ENCODE measurements at places on chromosomes 2 and 18.

DNA sequence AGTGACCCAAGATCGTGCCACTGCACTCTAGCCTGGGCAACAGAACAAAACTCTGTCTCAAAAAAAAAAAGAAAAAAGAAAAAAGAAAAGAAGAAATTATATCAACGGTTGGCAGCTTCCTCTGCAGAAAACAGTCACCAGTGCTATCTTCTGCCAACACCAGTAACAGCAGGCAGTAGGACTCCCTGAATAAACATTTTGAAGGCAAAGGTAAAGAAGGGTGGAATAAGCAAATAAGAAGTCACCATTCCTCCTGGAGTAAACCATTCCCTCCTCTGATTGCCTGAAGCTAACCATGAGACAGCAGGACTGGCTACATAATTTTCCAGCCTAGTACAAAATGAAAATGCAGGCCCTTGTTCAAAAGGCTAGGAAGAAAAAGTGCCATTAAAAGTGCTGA is 9.0 kb upstream of the RNF103 start:
- no peak for DNase-seq

DNA sequence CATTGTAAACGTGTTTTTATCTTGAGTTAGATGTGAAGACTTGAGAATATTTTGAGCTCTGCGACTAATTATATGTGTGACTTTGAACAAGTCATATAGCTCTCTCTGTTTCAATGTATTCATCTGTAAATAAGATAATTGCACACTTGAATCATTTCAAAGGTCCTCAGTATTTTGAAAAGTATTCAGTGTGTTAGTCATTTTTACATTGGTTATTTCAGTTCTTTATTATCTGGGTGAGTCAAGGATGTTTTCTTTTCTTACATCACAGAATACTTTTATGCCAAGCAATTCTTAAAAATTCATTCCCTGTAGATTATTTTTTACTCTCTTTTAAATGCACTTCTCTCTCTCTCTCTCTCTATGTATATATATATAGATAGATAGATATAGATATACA is 1098.0 kb upstream of the ZEB2 start:
- no peak for DNase-seq

GRCh38 chr2:235669983-235670962 is 176.4 kb downstream of the AGAP1 start:
- DNase-seq = no peak

GRCh38 chr2:101464841-101465240 is 10.1 kb downstream of the RFX8 start:
- no peak for DNase-seq

DNA sequence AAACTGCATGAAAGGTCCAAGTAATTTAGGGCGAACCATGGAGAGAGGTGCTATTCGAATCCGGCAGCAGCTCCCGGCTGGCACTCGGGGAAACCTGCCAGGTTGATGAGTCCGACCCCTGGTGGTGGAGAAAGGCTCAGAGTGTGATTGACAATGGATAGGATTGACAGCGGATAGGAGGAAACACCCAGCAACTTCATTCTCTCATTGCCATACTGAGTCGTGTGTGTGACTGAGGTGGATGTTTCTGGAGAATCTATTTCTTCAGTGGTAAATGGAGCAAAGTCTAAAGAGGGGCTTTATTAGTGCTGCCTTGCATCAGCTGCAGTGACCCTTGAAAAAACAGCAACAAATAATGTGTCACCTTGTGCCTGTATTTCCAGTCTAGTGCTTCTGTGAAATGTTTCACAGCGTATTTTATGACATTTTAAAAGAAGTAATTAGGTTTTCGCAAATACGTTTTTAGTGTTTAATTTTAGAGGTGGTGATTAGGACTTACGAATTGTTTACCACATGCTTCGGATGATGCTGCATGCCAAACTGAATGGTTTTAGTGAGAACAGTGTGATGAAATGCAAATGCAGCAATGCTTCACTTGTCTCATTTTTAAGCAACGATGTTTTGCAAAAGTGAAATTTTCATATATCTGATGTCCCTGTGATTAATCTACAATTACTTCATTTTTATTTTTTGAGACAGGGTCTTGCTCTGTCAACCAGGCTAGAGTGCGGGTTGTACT is 102.0 kb downstream of the DCDC2C start:
- DNase-seq = no peak

DNA sequence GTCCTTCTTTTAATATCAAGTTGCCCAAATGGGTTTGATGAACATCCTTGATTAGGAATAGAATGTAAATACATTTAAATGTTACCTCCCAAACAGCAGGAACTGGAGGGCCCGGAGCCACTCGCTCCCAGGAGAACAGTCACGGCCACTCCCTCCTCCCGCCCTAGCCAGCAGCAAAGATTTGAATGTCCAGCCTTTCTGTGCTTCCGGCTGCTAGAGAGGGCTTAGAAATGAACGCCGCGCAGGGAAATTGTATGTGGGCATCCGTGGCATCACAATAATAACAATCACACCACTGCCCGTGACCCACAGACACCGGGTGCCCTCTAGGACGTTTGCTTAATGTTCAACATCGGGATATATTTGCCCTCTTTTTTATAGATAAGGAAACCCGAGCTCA is 164.9 kb upstream of the SALL3 start:
- DNase-seq = no peak

GRCh38 chr2:66555091-66555490 is 120.2 kb downstream of the MEIS1 start:
- no peak for DNase-seq

DNA sequence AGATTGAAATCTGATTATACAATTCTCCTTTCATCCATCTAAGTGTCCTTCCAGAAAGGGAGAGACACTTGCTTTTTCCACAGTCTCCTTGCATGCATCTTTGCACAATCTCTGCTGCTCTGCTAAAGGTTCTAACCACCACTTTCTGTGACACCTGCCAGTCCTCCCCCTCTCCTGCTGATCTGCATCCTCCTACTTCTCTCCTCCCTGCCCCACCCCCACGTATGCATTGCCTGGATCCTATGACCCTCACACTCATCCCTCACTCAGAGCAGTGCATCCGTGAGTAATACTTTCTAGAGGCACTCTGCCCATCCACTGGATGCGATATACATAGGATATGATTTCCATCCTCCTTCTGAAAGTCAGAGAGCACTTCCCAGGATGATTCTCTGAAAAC is 27.7 kb upstream of the TRAPPC8 start:
- no peak for DNase-seq

DNA sequence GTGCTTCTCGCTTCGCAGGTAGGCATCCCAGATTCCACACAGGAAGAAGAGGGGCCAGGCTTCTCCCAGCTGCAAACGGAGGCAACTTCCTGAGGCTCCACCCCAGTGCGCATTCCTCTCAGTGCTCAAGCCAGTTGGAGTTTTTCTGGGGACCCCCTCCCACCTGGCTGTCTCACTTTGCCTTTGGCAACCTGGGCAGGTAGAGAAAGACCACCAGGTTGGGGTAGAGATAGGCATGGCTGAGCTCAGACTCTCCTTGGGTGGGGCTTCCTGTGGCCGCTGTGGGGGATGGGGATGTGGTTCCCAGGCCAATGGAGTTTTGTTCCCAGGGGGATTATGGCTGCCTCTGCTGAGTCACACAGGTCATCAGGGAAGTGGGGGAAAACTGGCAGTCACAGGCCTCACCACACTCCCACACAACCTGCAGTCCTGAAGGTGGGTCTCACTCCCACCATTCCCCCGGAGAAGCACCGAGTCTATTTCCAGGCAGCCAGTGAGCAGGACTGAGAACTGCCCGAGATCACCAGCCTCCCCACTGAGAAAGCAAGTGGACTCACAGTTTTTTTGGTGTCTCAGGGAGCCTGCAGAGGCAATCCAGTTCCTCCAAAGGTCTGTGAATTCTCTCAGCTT is 38.1 kb downstream of the SLC39A10 start:
- no peak for DNase-seq

DNA sequence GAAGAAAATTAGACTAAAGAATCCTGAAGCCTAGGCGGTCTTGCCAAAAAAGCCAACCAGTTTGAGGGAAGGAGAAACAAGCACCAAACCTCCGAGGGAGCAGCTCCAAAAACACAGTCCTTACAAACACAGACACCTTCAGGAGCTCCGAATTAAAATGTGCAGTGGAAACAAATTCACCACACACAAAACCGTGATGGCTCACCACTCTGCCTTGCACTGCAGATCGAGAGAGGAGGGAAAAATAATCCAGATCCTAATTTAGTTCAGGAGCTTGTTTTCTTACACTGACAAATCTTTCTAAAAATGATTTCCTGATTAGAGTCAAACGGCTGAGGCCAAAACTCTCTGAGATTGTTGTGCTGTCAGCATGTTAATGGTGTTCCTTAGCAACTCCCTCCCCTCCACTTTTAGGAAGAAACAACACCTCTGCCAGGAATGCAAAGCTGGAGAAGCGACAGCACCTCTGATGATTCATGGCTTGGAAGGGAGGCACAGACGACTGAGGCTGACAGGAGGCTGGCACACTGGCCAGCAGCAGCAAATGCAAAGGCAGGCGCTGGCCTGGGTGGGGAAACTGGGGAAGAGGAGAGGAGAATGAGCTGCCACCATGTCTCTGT is 249.4 kb upstream of the KLHL29 start:
- no peak for DNase-seq

DNA sequence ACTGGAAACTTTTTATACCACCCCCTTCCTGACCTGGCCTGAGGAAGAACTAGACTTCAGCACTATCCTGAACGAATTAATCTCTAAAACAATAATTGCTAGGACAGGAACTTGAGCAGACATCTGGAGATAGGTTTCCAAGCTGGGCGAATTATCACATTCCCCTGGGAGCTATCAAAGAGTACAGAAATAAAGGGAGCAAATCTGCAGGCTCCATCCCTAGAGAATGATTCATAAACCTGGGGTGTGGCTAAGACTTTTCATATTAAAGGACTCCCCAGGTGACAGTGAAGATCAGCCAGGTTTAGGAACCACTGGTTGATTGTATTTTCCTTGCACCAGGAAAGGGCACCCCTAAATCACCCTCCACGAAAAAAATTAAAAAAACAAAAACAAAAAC is 105.6 kb upstream of the NOL4 start:
- no peak for DNase-seq

GRCh38 chr2:191321861-191322662 is 76.9 kb downstream of the MYO1B start:
- no peak for DNase-seq

DNA sequence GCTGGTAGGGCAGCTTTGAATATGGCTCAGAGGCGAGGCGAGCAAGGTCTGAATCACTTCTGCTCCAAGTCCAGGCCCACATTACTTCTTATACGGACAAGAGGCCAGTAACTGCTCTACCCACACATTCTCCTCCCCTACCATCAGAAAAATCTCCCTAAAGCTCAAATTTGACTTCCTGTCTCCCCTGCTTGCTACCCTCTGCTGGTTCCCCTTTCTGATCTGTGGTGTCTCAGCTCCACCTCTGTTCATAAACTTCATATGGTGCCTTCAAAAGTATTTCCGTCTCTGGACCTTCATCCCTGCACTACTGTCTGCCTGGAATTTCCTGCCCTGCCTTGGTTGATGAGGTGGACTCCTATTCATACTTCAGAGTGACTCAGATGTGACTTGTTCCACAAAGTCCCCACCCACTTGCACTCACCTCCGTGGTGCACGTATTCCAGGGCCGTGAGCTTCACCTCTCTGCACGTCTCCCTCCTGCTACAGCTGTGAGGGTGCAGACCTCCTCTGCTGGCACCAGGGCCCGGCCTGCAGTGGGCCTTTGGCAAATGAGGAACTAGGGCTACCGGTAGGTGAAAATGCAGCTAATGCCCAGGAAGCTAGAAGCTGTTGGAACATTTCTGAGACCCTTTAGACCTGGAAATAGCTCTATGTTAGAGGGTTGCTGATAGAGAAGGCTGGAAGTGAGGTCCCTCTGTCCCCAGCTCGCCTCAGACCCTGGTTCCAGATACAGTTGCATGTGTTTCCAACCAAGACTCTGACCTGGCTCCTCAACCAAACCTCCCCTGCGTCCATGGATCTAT is 24.6 kb upstream of the KCMF1 start:
- DNase-seq = peak; percentile 42

DNA sequence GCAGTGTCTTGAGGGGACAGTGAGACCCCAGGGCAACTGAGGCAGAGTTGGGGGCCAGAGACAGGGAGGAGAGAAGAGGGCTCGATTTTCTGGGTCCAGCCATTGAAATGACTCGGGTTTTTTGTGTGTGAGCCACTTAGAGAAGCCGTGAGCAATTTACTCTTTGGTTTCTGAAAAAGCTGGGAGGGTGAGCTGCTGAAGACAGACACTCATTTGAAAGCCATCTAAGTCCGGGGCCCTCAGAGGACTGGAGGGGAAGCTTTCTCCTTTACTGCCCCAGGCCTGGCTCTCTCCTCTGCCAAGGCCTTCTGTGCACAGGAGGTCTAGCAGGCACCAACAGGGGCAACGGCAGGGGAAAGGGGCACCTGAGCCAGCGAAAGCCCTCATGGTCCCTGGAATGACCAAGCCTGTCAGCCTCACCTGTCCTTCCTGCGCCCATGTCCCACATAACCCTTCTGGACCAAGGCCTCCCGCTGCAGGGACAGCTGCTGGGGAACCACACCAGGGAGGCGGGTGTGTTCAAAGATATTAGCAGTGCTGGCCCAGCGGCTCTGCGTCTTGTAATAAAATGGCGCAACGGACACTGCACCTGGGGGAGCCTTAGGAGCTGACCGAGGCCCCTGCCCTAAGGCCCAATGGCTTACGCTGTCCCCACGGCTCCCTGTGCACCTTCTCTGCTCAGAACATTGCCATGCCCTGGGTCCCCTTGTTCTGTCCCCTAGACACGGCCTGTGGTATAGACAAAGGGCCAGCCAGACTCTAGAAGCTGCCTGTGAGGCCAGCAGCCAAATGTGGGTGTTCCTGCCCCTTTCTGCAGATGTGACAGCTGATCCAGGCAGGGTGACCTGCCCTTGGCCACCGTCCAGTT is 45.8 kb downstream of the HS6ST1 start:
- no peak for DNase-seq

DNA sequence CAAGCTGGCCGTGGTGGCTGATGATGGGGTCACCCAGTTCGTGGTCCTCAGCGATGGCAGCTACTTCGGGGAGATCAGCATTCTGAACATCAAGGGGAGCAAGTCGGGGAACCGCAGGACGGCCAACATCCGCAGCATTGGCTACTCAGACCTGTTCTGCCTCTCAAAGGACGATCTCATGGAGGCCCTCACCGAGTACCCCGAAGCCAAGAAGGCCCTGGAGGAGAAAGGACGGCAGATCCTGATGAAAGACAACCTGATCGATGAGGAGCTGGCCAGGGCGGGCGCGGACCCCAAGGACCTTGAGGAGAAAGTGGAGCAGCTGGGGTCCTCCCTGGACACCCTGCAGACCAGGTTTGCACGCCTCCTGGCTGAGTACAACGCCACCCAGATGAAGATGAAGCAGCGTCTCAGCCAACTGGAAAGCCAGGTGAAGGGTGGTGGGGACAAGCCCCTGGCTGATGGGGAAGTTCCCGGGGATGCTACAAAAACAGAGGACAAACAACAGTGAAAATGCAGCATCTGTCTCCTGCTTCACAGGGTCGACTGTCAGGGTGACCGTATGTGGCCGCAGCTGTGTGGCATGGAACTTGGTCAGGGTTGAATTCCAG is 47.8 kb upstream of the INPP4A start:
- no peak for DNase-seq

GRCh38 chr18:907885-908757 is 3.5 kb downstream of the ADCYAP1 start:
- DNase-seq = no peak
